A549 treated with dexamethasone at 1 μM for 4 hours (cell line): ENCODE measurements at places on chromosomes 1 and 21. TPM values are rescaled to one million over a fixed set of nuclear protein-coding genes. Genes with fewer than 3 reads are reported as not detected.

The PTGS2 gene
- total RNA-seq, result 3.9 to 7.5 TPM (median 5.1 TPM) in 5 replicates

The EPS8L3 gene
- 0.43 to 0.67 TPM (median 0.56 TPM) in 5 replicates for total RNA-seq

The PDXK gene
- total RNA-seq, result 253 to 364 TPM (median 328 TPM) in 5 replicates

The IL19 gene
- total RNA-seq, result 0.06 TPM in 1 of 5 replicates, not detected in the others

The KIF17 gene
- 1.8 to 2.7 TPM (median 2.4 TPM) in 5 replicates for total RNA-seq

The INKA2 gene
- 1.9 to 2.3 TPM (median 2.1 TPM) in 5 replicates for total RNA-seq

The THEM5 gene
- total RNA-seq, result not detected in 5 replicates

The GUCA2B gene
- total RNA-seq, result 0.20 to 0.37 TPM (median 0.23 TPM) in 3 of 5 replicates, not detected in the others

The LSS gene
- total RNA-seq, result 12.4 to 20.2 TPM (median 17.8 TPM) in 5 replicates

The BROX gene
- total RNA-seq, result 19.1 to 28.1 TPM (median 24.1 TPM) in 5 replicates

The ELAPOR1 gene
- 0.26 to 0.75 TPM (median 0.33 TPM) in 5 replicates for total RNA-seq

The BMP8A gene
- total RNA-seq, result 0.08 to 0.20 TPM (median 0.11 TPM) in 5 replicates

The IL20 gene
- total RNA-seq, result not detected in 5 replicates

The GJA9 gene
- 0.05 to 0.06 TPM (median 0.05 TPM) in 3 of 5 replicates, not detected in the others for total RNA-seq

The UBR4 gene
- 80.7 to 120 TPM (median 104 TPM) in 5 replicates for total RNA-seq
